ENCODE measurements at places on chromosomes 3 and 15.

GRCh38 chr3:60514085-60514649 lies 737.1 kb downstream of the FHIT start:
- no peak for DNase-seq

DNA sequence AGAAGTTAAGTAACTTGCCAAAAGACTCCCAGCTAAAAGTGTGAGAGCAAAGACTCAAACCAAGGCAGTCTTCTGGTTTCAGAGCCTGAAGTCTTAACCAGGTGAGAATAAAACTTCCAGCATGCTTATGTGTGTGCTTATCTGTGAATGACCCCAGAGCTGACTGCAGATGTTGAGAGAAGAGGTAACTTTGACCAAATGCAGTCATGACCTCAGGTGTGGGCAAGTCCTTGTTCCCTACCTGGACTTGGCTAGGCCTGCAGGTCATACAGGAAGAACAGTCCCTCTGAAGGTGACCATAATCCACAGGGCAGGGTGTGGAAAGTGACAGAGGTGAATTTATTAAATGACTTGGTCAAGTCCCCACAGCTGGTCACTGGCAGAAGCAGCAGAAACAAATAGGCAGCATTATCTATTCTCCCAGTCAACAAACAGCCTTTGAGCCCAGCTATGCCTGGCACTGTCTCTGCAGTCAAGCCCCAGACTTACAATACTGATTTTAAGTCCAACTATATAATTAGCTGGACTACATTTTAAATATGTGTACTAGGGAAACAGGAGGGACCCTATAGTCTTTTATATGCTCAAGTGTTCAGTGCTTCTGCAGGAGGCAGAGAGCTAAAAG lies 3.0 kb upstream of the CPEB1 start:
- no peak for DNase-seq

GRCh38 chr3:22988566-22988965 lies 214.6 kb upstream of the UBE2E2 start:
- DNase-seq = no peak

- no peak for DNase-seq
Measured at GRCh38 chr3:112303764-112304325, 9.8 kb upstream of the SLC9C1 start.

- peak; percentile 82 for DNase-seq
Measured at GRCh38 chr15:63610209-63610841, 13.1 kb downstream of the FBXL22 start.
